ENCODE measurements at places on chromosomes 4 and X. TPM values are rescaled to one million over a fixed set of nuclear protein-coding genes. Genes with fewer than 3 reads are reported as not detected.

The TEX13D gene
- not detected for total RNA-seq

The FLNA gene
- total RNA-seq, result 1,478 TPM

The NPNT gene
- 7.1 TPM for total RNA-seq

The RAB33A gene
- total RNA-seq, result not detected

The KLHL4 gene
- 1.4 TPM for total RNA-seq

The SMIM10L2A gene
- 2.5 TPM for total RNA-seq

The EPHA5 gene
- total RNA-seq, result not detected

The GIMD1 gene
- not detected for total RNA-seq

The KLB gene
- total RNA-seq, result 0.07 TPM

The TIMM17B gene
- total RNA-seq, result 113 TPM

The IL3RA gene
- total RNA-seq, result not detected

The MAGEB10 gene
- total RNA-seq, result not detected

The CCNA2 gene
- 68.5 TPM for total RNA-seq

The MAGEA11 gene
- not detected for total RNA-seq

The ADGRG4 gene
- total RNA-seq, result not detected

The S100G gene
- not detected for total RNA-seq

The ARX gene
- not detected for total RNA-seq

The IGFBP7 gene
- 220 TPM for total RNA-seq

The ATP6AP1 gene
- 39.4 TPM for total RNA-seq

The CYBB gene
- not detected for total RNA-seq

The DCAF8L2 gene
- not detected for total RNA-seq

The ZBTB49 gene
- 2.5 TPM for total RNA-seq

The SPINK2 gene
- not detected for total RNA-seq

The FAM114A1 gene
- 63.2 TPM for total RNA-seq

The SSX3 gene
- not detected for total RNA-seq

The TMEM271 gene
- total RNA-seq, result not detected

The PTPN13 gene
- total RNA-seq, result 46.8 TPM

The CACNA1F gene
- total RNA-seq, result not detected

The FAM149A gene
- 2.4 TPM for total RNA-seq

The CXorf51B gene
- not detected for total RNA-seq

The OTC gene
- not detected for total RNA-seq

The CPZ gene
- total RNA-seq, result not detected

The NUDT10 gene
- total RNA-seq, result 1.3 TPM

The ZNF275 gene
- total RNA-seq, result 4.4 TPM
